ENCODE measurements at places on chromosomes 4 and X.

GRCh38 chrX:43504394-43504793 is 151.7 kb upstream of the MAOA start:
- no peak for DNase-seq

- no peak for DNase-seq
Observed at GRCh38 chr4:155941085-155941790, 12.4 kb downstream of the CTSO start.

GRCh38 chr4:22129454-22130029 is 181.0 kb upstream of the KCNIP4 start:
- DNase-seq: peak; percentile 60

GRCh38 chr4:6137747-6138135 is 62.6 kb downstream of the JAKMIP1 start:
- DNase-seq: no peak

DNA sequence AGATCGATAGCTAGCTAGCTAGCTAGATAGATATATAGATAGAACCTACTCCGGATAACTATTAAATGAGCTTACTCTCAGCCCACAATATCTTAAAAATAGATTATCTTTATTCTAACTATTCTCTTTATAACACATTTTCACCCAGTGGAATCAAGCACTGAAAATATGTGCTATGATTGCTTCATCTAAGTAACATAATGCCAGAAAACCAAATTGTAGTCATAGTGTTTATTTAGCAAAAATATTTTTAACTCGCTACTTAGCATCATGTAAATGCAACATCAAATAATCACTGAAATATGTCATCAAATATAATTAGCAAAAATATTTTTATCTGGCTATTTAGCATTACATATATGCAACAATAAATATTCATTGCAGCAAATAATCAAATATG is 1.5 kb downstream of the TMEM156 start:
- DNase-seq: no peak

DNA sequence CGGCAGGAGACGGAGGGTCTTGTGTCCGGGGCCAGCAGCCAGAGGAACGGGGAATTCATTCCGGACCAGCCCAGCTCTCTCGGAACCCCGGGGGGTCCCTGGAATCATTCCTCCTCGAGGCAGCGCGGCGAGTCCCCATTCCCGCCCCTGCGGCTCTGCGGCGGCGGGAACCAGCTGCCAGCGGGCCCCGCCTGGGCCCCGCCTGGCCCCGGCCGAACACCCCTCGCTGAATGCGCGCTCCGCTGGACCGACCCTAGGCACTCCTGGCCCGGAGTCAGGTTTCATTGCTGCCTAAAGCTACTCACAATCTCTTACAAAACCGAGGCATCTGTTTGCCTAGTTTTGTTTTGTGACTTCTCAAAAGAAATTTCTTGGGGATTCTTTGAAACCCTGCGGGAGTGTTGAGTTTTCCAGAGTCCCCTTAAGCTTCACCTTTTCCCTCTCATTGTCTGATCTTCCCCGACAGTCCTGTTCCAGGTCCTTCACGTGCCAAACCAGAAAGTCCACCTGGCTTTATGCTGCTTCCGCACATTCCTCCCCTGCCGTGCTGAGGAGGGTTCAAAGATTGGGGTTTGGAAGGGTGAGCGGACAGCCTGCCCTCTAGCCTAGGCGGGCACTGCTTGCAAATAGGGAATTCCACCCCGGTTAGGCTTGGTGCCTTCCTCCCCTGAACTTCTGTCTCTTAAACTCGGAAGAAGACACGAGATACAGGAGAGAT is 789 bp downstream of the ARHGAP10 start:
- DNase-seq: peak; percentile 53

- peak; percentile 83 for DNase-seq
Observed at GRCh38 chrX:2614911-2615310, 76.2 kb upstream of the CD99 start.

DNA sequence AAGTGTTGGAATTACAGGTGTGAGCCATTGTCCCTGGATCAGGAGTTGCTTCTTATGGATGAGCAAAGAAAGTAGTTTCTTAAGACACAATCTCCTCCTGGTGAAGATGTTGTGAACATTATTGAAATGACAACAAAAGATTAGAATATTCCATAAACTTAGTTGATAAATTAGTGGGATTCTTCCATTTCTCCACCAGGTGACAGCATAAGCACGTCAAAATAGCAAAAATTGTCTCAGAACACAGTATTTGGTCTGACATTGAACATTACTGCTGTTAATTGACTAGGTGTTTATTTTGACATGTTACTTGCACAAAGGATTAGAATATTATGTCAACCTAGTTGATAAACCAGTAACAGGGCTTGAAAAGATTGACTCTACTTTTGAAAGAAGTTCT is 21.6 kb downstream of the CLDN34 start:
- peak; percentile 39 for DNase-seq

DNA sequence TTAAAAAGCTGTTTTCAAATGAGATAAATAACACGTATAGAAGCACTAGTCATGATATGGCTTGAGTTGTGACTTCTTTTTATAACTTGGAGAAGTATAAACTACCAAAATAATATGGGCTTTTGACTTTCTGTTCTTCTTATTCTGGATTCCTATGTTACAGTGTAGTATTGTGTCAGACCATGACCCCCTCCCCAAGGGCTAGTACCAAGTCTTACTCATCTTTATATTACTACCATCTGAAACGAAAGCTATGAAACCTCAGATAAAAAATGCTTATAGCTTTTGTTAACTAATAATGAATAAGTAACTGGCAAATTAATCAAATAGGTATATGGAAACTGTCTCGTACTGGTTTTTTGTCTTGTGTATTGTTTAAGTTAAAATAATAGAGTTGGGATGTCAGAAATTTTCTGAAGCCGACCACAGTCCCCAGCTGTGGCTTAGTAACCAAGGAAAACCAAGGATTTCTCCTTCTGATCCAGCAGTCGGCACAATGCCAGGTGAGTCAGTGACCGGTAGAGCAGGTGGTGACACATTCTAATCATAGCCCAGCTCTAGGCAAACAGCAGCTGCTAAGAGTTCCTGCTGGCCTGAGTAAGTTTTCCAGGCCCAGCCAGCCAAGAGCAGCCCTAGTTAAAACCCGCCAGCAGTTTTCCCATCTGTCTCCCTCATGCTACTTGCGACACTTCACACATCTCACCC is 163.3 kb upstream of the PRDX4 start:
- DNase-seq: peak; percentile 90

DNA sequence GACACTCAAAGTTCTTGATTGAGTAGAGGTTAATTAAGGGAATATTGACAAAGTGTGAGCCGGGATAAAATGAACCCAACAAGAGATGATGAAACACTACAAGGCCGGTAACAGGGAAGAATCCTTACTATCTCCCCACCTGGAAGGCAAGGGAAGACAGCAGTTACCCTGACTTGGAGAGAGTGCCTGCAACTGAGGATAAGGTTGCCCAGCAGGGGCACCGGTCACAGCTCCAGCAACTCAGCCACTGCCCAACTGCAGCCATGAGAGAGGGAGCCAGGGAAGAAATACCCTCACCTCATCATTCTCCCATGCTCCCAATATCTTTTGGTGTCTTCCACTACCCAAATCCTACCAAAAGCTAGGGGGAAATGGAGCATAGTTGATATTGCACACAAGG is 212.7 kb downstream of the KCTD8 start:
- DNase-seq: no peak

All from ELR (cell line).